ENCODE measurements at places on chromosomes 1 and 21.
A peak's percentile ranks its signal among the peaks of the same experiment; 100 is the strongest.

DNA sequence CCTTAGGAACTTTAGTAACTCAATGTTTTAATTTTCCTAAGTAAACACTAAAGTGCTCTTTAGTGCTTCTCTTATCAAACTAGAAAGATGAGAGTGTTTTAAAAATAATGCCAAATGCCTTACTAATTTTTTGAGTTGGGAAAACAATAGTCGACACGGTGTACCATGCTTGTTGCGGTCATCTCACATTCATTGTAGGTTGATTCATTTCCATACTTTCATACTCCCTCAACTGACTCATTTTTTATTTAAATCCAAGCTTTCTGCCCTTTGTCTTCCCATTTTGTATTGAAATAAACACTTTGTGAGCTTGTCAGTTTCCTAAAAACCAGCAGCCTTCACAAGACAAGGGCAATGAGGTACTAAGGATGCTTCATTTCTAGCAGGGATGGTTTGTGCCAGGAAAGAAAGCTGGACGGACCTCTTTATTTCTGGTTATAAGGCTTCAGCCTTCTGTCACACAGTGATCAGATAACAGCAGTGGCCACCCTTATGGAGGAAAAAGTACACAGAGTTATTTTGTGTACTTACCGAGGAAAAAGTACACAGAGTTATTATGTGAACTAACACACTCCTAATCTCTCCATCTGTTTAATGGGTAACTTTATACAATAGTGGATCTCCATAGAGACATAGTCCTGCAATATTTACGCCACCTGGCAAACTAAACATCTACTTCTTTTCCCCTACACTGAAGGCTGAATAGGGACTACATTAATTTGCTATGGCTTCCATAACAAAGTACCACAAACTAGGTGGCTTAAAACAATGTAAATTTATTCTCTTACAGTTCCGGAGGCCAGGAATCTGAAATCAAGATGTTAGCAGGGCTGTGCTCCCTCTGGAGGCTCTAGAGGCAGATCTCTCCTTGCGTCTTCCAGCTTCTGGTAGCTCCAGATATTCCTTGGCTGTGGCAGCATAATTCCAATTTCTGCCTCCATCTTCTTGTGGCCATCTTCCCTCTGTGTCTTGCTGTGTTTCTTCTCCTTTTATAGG is 13.0 kb upstream of the CCDC190 start:
- DNase-seq = peak; percentile 79

GRCh38 chr1:57109883-57110282 is 144.1 kb upstream of the C8B start:
- DNase-seq = no peak

DNA sequence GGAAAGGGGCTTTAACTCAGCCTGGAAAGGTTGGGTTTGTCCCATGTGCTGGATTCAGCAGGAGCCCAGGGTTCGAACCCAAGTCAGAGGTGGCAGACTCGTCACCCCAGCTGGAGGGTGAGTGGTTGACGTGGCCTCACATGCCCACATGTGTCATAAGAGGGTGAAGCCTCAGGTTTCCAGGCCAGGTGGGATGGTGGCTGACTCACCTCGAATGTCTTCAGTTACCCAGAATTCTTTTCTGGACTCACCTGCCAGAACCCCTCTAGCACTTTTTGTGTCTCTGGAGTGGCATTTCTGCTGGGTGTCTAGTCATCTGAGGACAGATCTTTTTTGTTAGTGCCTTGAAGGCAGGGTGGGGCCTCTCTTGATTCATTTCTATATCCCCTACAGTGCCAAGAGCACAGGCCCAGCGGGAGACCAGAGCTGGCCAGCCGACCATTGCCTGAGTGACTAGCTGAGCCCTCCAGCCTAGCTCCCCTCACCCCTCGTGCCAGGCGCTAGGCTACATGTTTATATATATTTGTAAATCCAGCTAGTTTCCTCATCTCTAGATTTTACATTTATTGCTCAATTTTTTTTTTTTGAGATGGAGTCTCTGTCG is 28.1 kb downstream of the IL6R start:
- DNase-seq = peak; percentile 68

GRCh38 chr1:29632806-29633615 is 396.7 kb downstream of the PTPRU start:
- no peak for DNase-seq

DNA sequence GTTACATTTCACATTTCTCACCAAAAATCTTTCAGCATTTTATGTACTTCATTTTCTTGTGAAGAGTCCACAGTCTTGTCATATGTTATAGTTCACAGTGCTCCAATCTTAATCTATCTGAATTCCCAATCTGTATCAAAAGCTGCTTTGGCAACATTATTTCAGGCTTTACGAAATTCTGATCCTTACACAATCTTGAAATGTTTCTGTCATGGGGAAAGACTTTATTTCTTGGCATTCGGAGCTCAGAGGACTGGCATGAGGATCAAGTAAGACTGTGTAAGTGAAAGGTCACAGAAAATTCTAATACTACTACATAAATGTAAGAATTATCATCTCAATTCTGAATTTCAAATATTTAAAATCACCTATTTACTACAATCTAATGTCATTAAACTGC is 2.0 kb downstream of the USP33 start:
- peak; percentile 81 for DNase-seq

GRCh38 chr21:27570306-27570868 is 603.5 kb upstream of the ADAMTS5 start:
- peak; percentile 95 for DNase-seq

DNA sequence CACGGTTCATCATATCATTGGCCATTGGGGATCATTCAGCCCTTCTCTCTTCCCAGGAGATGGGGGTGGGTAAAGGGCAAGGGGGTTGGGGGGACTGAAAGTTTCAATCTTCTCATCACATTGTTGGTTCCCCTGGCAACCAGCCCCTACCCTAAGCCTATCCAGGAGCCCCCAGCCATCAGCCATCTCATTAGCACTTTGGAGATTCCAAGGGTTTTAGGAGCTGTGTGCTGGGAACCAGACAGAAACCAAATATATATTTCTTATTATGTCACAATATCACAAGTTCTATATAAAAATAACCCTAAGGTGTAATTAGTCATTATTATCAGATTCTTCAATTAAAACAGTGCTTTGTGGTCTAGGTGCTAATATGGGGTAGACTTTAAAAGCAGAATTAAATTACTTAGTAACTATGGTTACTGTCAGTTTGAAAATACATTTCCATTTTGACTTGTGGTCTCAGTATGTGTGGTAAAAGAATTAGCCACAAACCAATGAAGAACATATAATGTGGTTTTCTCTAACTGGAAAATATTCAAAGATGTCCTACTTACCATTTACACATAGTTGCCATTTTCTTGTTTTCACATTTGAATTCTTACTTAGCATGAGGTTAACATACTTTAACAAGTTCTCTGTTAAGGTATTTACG is 28.1 kb downstream of the IL23R start:
- no peak for DNase-seq

DNA sequence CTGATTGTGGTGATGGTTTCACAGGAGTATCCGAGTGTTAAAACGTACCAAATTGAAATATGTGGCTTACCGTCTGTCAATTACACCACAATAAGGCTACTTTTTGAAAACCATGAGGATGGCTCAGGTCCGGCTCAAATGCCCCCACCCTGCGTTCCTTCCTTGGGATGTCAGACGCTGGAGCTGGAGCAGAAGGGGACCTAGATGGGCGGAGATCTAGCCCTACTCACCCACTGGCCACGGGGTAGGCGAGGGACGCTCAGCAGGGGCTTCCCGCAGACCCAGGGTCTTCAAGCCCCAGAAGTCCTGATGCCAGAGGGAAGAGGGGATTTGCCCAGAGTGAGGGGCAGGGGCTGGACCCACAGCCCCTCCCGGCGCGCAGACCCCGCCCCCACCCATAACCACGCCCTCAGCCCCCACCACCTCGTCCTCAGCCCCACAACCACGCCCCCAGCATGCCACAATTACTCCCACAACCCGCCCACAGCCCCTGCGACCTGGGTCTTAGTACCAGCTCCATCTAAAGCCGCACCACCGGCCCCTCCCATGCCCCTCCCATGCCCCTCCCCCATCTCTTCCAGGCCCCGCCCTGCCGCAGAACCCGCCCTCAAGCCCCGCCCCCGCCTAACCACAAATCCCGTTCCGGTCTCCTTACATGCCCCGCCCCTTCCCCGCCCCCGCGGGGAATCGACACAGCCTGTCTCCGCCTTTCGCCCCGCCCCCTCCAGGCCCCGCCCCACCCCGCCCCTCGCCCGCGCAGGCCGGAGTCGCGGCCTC is at the start of gene LRRC3:
Gene LRRC3, plus strand, starts transcription at position 764 of the 777 bp plus-strand sequence. CDS start 1,135 bp downstream, outside the sequence.
- peak; percentile 83 for DNase-seq

- no peak for DNase-seq
Measured at GRCh38 chr1:237105826-237106225, 63.8 kb downstream of the RYR2 start.

DNA sequence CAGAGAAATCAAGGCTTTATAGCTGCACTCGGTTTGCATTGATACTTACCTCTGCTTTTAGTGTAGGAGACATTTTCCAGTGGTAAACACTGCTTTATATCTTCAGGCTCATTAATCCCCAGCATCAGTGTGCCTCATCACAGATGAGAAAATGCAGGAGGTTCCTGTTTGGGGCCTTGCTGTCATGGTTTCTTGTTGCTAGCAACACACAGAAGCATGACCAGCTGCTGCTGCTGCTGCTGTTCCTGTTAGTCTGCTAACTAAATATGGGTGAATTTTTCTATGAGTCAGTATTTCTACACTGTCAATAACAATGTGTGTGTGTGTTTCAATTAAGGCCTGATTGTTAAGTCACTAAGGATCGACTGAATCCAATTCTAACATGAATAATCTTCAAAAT is 85.8 kb upstream of the RGS1 start:
- peak; percentile 96 for DNase-seq

GRCh38 chr1:8154621-8155052 is 128.5 kb upstream of the ERRFI1 start:
- DNase-seq = no peak

- no peak for DNase-seq
Measured at GRCh38 chr1:40413527-40414252, 36.6 kb upstream of the ZFP69B start.

GRCh38 chr1:59409549-59409948 is 112.7 kb downstream of the FGGY start:
- DNase-seq = peak; percentile 13

DNA sequence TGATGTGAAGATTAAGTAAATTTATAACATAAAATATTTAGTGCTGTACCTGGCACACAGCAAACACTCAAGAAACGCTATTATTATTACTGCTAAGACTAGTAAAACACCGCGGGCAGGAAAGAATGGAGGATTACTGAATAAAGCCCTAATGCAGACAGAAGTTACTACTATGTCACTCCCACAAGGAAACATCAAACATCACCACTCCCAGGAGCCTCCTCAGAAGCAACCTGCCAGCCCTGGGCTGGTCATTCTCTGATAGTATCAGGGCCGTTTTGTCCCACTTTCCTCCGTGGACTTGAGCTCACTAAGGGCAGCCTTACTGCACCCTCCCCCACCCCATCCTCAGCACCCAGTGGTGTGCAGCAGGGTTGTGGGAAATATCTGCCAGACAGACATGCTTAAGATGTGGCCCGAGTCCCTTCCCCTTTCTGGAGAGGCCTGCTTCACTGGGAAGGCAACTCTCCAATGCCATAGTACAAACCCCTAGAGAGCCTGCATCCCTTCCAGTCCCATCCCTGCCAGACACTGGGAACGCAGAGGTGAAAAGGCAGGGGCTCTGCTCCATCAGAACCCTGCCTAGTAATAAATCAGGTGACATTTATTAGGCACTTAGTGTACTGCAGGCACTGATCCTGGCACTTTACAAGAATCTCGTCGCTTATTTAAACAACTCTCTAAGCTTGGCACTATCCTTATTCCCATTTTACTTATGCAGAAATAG is 41.7 kb upstream of the ECE1 start:
- DNase-seq = no peak

DNA sequence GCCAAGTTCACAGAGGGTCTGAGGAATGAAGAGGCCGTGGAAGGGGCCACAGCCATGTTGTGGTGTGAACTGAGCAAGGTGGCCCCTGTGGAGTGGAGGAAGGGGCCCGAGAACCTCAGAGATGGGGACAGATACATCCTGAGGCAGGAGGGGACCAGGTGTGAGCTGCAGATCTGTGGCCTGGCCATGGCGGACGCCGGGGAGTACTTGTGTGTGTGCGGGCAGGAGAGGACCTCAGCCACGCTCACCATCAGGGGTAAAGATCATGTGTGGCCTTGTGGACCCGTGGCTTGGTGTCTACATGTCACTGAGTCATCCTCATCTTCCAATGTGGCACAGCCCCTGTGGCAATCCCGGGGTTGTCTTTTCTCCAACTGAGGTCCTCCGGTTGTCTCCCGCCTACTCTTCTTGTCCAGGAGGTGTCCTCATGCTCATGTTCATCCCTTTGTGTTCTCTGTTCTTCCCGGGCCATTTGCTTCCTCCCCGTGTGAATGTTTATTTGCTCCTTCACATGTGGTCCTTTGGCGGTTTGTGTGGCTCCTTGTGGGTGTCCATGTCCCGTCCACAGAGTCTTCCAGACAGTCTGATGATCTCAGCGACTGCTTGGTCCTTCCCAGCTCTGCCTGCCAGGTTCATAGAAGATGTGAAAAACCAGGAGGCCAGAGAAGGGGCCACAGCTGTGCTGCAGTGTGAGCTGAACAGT is 84.2 kb downstream of the OBSCN start:
- DNase-seq = peak; percentile 9

DNA sequence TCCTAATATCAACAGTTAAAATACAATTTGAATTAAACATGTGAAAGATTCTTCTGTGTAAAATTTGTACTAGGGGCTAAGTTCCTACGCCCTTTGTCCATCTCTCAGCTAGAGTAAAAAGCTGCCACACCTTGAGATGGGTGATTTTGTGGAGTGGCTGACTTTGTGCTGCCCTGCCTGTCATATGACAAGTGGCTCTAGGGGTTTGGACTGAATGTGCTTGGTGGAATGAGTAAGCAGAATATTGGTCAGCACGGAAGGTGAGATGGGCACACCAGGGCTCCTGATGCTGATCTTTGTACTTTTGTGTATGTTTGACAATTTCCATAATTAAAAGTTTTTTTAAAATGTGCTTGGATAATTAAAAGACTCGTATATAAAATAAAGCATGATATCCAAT is 133.6 kb upstream of the SLC45A1 start:
- DNase-seq = no peak

DNA sequence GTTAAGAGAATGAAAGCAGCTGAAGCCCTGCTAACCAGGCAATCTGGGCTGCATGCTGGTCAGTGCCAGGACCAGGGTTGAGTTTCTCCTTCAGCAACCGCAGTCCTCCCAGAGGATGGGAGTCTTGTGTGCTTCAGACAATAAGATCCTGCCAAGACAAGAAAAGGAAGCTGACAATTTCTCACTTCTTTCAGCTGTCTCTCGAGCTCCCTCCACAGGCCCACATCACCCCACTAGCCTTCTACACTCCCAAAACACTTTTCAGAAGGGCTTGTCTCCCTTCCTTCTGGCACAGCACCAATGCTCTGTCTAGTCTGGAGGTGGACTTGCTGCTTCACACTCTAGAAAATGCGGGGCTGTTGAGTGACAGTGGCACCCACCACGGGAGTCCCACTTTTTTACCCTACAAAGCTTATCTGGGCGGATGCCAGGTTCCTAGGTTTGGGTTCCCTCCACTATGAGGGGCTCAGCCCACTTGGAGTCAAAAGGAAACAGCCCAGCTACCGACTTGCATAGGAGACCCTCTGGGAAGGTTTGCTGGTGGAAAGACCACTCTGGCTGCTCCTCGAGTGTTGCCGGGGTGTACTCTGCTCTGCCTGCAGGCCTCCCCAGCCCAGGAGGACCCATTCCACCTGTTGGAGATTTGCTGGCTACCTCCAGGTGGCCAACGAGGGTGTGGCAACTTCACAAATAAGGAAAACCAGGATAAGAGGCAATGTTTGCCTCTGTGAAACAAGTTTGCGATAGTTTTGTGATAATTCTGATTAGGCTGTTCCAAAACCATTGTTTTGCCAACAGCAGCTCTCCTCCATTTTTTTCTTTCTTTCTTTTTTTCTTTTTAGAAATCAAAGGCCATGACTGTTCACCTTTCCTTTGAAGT is 68.9 kb downstream of the TENT5C start:
- DNase-seq = peak; percentile 76

- DNase-seq = no peak
Measured at GRCh38 chr1:162387226-162388082, 5.9 kb downstream of the C1orf226 start.

Data from GM23248 (cell line).